ENCODE measurements at places on chromosomes 1 and 21.

- no peak for DNase-seq
These were observed 38.6 kb downstream of the HTR6 start for GRCh38 chr1:19703280-19703679.

- no peak for DNase-seq
These were observed 699 bp downstream of the ECHDC2 start for GRCh38 chr1:52920791-52921291.

GRCh38 chr1:228048120-228048519, 34.4 kb upstream of the ARF1 start:
- no peak for DNase-seq

DNA sequence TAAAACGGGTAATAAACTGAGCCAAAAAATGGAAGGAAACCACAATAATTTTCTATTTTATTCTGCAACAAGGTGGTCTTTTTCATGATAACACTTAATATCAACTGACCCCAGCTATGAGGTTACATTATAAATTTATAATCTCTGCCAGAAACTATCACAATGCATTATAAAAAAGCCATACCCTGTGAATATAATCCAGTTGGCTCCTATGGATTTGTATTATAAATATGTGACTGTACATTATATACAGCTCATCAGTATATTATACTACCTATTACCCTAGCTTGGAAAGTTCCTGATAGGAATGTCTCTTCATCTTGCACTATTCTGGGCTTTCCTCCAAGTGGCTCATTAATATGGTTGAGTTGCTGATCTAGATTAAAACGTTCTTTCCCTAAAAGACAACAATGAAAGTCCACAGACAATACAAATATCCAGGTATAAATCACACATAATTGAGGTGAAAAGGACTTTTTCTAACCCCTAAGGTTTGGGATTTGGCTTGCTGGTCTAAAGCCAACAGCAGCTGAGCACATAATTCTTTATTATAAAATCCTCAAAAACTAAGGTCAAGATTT, 487.7 kb downstream of the TTLL7 start:
- no peak for DNase-seq

Measured in suppressor macrophage treated with lipopolysaccharide for 4 hours (primary cell).